Astrocyte of the cerebellum (primary cell): ENCODE measurements at places on chromosomes 13 and 19.

DNA sequence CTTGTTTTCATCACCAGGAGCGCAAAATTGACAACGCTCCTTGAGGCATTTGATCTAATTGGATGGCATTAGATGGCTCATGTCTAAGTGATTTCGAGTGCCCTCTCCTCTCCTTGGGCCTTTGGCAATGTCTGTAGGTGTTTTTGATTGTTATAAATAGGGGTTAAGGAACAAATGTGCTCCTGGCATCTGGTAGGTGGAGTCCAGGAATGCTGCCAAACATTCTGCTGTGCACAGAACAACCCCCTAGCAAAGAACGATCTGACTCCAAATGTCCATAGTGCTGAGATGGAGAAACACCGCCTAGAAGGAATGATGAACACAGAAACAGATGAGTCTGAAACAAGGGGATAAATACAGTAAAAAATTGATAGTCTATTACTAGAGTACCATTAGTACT lies 68.0 kb upstream of the C1QTNF9B start:
- no peak for DNase-seq

DNA sequence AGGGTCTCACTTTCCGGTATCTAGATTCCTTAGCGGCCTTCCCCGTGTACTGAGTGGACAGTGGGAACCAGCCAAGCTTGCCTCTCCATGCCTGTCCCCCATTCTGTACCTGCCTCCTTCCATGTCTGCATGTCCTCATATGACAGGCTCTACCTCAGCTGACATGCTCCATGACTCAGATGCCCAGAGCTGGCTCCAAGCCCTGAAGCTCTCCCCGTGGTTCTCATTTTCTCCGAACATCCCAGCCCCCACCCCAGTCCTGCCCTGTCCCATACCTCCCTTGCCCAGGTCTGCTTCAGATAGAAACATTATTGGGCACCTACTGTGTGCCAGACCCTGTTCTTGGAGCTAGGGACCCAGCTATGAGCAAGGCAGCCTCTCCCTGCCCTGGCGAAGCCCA lies 17.1 kb upstream of the SHFL start:
- DNase-seq: no peak

DNA sequence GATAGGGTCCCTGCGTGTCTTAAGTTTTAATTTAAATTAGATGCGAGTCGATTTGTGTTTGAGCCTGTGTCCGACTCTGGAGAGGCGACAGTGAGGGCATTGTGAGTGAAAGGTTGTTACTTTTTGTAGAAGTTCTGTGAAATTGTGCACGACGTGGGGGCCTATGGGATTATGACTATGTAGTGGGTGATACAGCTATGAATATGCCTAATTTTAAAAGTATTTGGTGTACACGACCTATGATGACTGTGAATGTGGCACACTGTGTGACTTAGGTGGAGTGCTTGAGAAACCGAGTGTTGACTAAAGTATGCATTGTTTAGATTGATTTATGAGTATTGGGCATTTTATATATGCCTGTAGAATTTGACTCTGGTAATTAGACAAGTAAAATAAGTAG lies 646 bp downstream of the ZNF567 start:
- no peak for DNase-seq

GRCh38 chr19:13100031-13100588 lies 2.5 kb downstream of the LYL1 start:
- no peak for DNase-seq

DNA sequence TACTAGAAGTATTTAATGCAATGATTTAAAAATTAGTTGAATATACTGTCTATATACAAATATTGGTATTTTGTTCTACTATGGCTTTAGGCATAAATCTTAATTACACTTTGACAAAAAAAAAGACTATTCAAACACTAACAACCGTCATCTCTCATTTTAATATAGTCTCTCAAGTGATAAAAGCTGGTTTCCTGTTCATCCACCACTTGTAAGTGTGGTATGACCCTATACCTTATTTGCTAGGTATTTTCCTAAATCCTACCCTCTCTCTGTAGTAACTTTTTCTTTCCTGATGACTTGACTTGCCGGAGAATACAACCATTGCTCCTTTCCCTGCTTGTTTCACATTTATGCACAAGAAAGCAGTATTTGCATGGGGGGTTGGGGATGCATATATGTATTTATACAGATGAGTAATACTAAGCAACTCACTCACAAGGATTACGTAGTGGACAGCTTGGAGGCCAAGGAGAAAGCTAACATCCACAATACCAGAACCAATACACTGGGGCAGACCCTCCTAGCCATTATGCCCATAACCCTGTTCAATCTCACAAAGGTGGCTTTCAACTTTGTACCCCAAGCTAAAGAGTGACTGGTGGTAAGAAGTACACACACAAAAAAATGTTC lies 12.7 kb upstream of the EFNB2 start:
- DNase-seq: no peak

- no peak for DNase-seq
Observed at GRCh38 chr13:99390601-99391000, 83.4 kb upstream of the GPR183 start.

GRCh38 chr19:45076029-45076850 lies at the start of gene ZNF296:
Gene ZNF296, minus strand, starts transcription at chr19:45076478. Its CDS starts 105 bp downstream, at chr19:45076373.
- no peak for DNase-seq

DNA sequence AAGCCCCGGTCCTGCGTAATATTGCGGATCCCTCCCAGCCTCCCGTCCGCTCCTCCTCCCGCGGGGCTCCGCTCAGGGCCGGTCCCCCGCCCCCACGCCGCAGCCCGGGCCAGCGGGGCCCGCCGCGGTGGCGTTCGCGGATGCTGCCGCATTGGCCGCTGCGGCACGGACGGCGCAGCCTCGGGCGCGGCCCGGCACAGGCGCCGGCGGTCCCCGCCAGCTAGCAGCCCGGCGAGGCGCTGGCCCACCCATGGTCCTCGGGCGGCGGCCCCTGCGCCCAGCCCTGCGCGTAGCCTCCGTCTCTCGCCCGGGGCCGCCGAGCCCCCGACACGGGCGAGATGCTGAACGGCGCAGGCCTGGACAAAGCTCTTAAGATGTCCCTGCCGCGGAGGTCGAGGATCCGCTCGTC lies at the start of gene ATP8A2:
TSS of gene ATP8A2 (plus strand) at position 100 of the 409 bp plus-strand sequence. CDS start at position 339, 239 bp downstream.
- DNase-seq: no peak

DNA sequence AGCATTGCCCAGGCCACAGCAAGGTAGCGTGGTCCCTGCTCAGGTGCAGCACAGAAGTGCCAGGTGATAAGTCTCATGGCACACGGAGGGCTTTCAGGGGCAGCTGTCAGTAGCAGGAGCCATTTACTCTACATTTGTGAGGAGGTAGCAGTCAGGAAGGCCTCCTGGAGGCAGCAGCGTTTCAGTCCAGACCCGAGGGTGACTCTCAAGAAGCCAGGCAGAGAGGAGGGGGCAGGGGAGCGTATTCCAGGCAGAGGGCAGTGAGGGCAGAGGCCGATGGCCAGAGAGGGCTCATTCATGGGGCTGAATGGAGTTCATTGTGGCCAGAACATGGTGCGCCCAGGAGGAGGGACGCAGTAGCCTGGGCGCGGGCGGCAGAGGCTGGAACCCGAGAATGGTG lies 8.9 kb downstream of the PIAS4 start:
- DNase-seq: no peak

DNA sequence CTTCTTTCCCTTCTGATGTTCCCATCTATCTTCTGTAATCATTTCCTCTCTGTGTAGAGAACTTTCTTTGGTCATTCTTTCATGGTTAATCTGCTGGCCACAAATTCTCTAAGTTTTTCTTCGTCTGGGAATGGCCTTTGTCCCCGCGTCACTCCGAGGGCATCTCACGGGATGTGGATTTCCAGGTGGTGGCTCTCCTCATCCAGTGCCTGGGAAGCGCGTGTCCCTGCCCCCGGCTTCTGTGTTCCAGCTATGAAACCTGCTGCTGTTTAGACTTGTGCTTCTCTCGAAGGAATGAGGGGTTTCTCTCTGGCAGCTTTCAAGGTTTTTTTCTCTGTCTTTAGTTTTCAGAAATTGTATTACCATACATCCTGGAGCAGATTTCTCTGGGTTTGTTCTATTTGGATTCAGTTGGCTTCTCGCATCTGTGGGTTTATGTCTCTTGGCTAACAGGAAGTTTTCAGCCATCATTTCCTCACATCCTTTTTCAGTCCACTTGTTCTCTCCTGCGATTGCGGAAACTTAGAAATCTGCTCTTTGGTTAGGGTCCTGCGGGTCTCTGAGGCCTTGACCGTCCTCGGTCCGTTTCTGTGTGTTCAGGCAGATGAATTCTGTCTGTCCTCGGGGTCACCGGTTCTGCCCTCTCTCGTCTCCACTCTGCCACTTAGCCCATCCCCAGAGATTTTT lies 36.9 kb upstream of the DCUN1D2 start:
- no peak for DNase-seq

GRCh38 chr13:102838982-102839381 lies 6.8 kb upstream of the ERCC5 start:
- DNase-seq: no peak

DNA sequence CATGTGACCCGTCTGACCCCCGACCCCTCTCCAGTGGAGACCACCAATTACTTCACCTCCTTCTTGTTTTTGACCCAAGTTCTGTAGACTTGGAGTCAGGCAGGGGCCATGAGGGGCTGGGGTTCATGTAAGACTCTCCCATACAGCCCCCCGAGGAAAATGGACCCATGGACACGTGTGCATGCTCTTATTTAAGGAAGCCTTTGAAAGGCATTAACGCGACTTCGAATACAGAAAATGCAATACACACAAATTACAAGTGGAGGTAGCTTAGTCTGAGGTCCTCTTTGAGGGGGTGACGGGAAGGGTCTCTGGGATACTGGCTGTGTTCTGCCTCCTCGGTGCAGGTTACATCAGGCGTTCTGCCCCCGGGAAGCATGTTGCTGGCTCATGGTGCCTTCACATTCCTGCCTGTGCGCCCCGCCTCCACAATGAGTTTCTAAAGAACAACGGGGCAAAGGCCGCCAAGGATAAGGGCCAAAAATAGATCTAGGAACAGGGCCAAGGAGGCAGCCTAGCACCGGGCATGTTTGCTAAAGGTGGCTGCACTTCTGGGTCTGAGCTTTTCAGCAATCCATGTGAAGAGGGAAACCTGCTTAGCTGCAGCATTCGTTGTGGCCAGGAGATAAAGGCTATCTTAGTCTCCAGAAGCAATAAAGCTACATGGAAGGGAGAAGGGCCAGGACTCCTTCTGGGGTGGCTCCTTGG lies 54.5 kb downstream of the RAB20 start:
- no peak for DNase-seq

GRCh38 chr13:37657134-37657533 lies 58.6 kb upstream of the POSTN start:
- DNase-seq: peak; percentile 60

- no peak for DNase-seq
Observed at GRCh38 chr19:55559684-55560083, 14.3 kb upstream of the SBK3 start.

DNA sequence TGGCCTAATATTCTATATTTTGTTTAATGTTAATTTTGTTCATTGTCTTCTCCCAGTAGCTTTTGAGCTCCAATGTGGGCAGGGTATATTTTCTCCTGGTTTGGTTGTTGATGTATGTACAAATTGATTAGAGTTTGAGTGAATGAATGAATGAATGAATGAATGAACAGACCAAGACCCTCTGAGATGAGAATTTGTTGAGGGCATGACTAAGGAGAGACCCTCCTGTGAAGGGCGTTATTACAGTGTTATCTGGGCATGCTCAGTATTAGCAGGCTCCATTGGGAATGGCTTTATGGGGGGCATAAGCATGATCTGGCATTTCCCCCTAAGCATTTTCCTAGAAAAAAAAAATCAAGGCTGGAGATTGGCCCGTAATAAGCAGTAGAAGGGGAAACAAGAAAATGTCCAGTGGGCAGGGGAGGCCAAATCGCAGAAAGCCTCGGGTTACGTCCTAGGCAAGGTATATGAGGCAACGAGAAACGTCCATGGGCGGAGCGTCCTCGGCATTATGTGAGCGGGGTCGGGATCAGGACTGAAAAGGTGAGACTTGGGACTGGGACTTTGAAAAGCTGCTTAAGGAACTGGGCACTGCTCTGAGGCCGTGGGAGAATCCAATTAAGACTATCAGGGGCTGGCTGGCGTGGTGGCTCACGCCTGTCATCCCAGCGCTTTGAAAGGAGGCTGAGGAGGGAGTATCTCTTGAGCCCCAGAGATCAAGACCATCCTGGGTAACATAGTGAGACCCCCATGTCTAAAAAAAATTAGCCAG lies 904 bp upstream of the ARHGAP33 start:
- DNase-seq: no peak

GRCh38 chr19:45558399-45558878 lies 26.2 kb downstream of the OPA3 start:
- no peak for DNase-seq

DNA sequence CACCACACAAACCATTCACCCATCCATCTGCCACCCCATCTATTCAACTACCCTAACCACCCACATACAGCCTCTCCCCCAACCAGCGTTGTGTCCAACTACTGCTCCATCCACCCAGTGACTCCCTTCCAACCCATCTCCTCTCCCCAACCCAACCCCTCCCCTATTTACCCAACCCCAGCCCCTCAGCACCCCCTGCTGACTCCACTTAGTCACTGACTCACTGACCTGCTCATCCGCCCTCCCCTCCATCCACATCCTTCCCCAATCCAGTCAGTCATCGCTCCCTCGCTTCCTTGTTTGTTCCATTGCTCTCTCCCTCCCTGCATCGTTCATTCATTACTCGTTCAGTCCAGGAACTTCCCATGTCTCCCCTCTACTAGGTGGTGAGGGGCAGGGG lies 39.2 kb downstream of the KCNC3 start:
- DNase-seq: no peak

DNA sequence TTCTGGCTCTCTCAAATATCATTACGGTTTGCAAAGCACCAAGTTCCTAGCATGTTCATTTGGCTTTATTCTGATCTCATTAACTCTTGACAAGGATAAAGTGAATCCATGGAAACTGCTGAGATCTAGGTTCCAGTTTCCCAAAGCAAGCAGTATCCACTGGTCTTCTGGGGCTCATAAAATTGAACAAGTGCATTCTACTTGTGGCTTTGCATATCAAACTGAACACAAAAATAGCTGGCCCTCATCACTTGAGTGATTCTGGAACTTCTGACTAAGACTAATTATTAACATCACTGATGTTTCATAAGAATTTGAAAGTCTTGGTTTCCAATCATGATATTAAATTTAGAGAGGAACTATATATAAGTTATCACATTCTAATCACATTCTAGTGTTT lies 6.3 kb upstream of the KCTD12 start:
- DNase-seq: no peak

GRCh38 chr19:18051887-18052286 lies 34.8 kb downstream of the IL12RB1 start:
- no peak for DNase-seq

- DNase-seq: no peak
Observed at GRCh38 chr13:84962141-84962750, 837.0 kb downstream of the SLITRK6 start.

- DNase-seq: no peak
Observed at GRCh38 chr19:42626181-42626580, 31.5 kb upstream of the CEACAM8 start.

GRCh38 chr13:28754698-28755545 lies 36.2 kb upstream of the SLC46A3 start:
- DNase-seq: no peak

DNA sequence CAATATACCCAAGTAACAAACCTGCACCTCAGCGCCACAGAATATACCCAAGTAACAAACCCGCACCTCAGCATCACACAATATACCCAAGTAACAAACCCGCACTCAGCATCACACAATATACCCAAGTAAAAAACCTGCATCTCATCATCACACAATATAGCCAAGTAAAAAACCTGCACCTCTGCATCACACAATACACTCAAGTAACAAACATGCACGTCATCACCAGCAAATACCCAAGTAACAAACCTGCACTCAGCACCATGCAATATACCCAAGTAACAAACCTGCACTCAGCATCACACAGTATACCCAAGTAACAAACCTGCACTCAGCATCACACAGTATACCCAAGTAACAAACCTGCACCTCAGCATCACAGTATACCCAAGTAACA lies 69.8 kb downstream of the UQCRFS1 start:
- no peak for DNase-seq

GRCh38 chr19:38545596-38545995 lies 72.2 kb downstream of the MAP4K1 start:
- DNase-seq: no peak
